ENCODE measurements at places on chromosomes 13 and 19.
A peak's percentile ranks its signal among the peaks of the same experiment; 100 is the strongest.

DNA sequence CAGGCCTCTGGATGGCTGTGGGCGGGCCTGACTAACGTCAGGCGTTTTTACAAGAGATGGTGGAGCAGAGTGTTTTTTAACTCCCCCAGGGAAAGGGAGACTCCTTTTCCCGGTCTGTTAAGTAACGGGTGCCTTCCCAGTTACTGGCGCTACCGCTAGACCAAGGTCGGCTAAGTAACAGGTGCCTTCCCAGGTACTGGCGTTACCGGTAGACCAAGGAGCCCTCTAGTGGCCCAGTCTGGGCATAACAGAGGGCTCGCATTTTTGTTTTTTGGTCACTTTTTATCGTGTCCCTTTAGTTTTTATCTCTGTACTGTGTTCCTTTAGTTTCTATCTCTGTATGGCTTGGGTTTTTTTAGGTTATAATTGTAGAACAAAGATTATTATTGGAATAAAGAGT is 10.0 kb downstream of the ZNF383 start:
- peak; percentile 3 for DNase-seq

GRCh38 chr19:43934055-43934984 is 762 bp downstream of the ZNF45 start:
- no peak for DNase-seq

- DNase-seq: no peak
Observed at GRCh38 chr13:95180513-95181245, 120.6 kb downstream of the ABCC4 start.

DNA sequence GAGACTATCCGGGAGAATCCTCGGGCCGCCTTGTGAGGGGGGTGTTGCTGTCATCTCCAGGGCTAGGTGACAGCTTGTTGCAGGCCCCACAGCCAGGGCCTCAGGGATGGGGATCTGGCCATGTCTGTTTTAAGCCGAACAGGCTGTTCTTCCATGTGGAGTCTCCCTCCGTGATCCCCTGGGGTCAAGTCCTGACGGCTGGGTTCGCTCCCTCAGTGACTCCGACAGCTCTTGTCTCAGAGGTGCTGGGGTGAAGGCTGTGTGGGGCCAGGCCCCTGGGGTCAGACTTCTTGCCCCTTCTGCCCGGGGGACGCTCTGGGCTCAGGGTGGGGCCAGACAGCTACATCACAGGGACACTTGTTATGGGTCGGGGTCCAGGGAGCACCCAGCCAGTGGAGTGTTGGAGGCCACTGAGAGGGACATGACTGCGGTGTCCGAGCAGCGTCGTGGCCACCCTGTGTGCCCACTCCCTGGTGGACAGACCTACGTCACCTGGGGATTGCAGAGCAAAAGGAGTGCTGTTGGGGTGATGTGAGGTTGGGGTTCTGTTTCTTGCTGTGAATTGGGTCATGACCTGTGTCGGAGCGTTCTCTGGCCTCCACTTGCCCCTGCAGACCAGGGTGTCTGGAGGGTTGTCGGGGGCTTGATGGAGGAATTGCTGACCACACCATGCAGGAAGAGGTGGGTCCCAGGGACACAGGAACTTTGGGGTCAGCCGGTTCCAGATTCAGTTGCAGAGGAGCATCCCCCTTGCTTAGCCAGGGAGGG is 21.5 kb downstream of the EPN1 start:
- DNase-seq: no peak

GRCh38 chr13:40648040-40648439 is 18.4 kb downstream of the FOXO1 start:
- no peak for DNase-seq

GRCh38 chr13:104750377-104750776 is 1684.2 kb upstream of the SLC10A2 start:
- peak; percentile 3 for DNase-seq

GRCh38 chr13:87093399-87093798 is 577.8 kb upstream of the SLITRK5 start:
- DNase-seq: no peak

GRCh38 chr19:40611900-40612698 is 10.9 kb downstream of the LTBP4 start:
- no peak for DNase-seq

DNA sequence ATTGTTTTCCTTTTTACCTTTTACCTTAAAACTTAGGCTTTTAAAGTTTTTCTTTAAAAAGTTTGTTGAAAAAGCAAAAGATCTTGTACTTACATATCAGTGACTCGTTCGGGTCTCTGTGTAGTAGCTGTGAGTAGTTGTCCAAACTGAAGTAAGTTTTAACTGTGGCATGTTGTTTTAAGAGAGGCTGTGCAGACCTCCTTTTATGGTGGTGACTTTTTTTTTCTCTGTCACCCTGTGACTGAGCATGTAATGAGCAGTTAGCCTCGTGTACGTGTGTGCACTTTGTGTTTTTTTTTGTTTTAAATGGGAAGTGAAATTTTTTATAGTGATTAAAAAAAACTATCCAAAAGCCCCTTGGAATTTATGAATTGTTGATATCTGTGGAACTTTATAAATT is at the start of gene GPR183:
Gene GPR183 (minus strand): TSS at position 153 of the 400 bp plus-strand sequence. CDS start 11,254 bp downstream, outside the sequence.
- peak; percentile 59 for DNase-seq

- DNase-seq: no peak
Observed at GRCh38 chr13:94595001-94595949, 677 bp downstream of the TGDS start.

DNA sequence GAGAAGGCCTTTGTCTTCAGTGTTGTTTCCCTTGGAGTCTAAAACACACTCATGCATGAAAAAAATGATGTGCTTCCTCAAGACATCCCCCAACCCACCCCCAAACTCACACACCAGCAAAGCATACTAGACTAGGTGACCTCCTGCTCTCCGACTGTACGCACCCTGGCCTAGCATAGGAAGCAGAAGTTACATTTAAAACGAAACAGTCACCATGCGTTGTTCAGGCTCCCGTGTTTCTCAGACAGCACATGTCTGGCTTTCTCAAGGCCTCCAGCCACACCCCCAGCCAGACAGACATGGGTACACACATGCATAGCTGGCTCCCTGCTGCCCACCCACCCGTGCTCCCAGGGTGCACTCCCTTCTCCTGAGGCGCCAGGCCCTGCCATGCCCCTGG is 28.7 kb upstream of the C1QTNF9 start:
- DNase-seq: no peak

DNA sequence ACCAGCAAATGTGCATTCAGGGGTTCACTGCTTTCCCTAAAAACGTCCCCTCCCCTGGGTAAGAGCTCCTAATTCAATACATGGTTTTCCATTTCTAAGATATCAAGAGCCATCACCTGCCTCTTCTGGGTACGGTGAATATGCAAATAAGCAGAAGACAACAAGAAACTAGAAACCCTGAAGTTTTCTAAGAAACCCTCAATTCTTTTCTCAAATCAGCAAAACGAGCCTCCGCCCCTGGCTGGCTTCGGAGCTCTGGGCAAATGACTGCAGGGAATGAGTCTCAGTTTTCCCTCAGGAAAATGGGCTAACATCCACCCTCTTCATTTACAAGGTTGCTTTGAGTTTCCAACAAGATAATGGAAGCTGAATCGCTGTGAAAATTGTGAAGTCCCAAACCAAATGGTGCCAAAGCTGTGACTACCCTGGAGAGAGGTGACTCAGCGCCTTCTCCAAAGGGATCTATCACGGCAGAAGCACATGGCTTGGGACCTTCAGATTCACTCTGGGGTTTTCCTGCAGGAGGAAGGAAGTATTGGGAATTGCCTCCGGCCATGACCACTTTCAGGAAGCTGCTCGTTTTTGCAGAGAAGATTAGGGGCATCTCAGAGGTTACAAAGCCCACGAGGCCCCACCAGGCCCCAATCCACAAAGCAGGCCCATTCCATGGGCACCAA is 26.6 kb downstream of the KLF2 start:
- DNase-seq: peak; percentile 62

- no peak for DNase-seq
Observed at GRCh38 chr13:65532231-65532630, 1697.9 kb downstream of the PCDH9 start.

- peak; percentile 9 for DNase-seq
Observed at GRCh38 chr13:73935991-73936390, 198.2 kb downstream of the KLF12 start.

DNA sequence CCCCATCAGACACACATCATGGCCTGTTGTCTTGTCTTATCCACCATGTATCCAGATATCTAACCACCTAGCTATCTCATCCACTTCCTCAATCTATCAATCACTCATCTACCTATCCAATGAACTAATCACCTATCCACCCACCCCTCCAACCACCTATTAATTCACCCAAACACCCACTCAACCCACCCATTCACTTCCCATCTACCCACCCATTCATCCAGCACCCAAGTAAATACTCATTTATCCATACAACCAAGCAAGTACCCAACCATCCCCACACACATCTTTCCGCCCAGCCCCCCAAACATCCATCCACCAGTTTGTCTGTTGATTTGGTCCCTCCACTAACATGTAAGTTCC is 753 bp upstream of the WIZ start:
- no peak for DNase-seq

DNA sequence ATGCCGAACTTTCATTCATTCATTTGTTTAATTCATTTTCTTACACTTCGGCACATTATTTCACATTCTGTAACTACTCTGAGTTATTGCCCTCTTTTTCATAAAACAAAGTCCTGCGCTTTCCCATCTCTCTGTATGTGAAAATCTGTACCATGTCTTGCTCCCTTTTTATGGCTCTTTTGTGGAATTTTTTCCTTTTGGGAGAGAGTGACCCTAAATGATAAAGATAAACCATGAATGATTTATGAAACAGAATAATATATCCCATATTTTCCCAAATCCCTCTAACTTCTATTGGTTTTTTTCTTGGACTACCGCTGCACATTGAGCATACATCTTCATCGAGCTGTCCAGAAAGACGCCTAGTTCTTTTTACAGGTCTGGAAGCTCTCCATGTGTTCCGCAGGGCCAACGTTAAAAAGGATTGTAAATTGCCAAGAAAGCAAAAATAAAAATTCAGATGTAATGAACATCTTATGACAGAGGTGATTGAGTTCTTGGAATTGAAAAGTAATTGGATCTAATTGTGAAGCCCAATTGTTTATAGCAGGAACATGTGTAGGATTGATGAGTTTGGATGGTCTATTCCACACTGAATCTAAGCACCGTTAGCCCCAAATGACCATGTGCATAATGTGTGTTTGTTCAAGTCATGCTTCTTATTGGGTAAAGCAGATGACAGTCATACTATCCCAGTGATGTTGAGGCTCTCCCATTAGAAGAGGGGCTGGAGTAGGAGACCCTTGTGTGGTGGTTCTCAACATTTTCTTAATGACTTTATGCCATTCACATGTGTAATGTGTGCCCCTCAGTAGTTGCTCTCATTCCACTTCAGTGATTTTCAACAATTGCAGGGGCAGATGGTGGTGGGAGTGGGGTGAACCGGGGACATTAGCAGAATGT is 378.9 kb downstream of the DLEU7 start:
- DNase-seq: no peak

GRCh38 chr13:99063952-99064351 is 86.1 kb upstream of the DOCK9 start:
- DNase-seq: no peak

- peak; percentile 63 for DNase-seq
Observed at GRCh38 chr19:47427241-47428176, 8.2 kb upstream of the MEIS3 start.

- DNase-seq: no peak
Observed at GRCh38 chr19:39211731-39212374, 7.8 kb upstream of the SYCN start.

DNA sequence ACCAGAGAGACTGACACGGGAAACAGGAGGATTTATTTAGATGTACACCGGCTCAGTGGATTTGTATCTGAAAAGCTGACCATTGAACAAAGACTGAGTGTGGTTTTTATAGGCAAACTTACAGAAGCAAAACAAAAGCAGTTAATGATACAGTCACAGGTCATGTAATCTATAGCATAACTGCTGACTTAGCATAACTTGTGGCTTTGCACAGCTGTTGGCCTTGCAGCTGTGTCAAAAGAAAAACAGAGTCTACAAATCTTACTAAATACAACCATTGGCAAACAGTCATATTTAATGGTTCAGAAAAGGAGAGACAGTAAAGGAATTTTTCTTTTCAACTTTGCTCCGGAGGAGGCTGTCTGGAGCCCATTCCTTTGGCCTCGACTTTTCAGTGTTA is 2.3 kb upstream of the ILF3 start:
- no peak for DNase-seq

DNA sequence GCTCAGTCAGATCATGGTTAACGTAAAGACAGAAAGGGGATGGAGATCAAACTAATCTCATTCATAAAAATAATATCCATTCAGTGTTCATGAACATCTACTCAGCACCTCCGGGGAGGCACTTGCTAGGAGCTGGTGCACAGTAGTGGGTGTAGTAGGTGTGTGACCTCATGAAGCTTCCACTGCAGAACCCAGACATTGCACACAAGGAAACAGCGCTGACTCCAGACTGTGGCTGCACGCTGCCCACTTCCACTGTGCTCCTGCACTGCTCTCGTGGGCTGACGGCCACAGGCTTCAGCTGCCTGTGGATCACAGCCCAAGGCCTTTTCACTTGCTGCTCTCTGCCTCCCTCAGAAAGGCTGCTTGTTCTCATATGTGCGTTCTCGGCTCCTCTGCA is 214.4 kb upstream of the ZNF507 start:
- no peak for DNase-seq

Data from fibroblast of skin of right biceps (primary cell).